ENCODE measurements at places on chromosomes 7 and 10.

DNA sequence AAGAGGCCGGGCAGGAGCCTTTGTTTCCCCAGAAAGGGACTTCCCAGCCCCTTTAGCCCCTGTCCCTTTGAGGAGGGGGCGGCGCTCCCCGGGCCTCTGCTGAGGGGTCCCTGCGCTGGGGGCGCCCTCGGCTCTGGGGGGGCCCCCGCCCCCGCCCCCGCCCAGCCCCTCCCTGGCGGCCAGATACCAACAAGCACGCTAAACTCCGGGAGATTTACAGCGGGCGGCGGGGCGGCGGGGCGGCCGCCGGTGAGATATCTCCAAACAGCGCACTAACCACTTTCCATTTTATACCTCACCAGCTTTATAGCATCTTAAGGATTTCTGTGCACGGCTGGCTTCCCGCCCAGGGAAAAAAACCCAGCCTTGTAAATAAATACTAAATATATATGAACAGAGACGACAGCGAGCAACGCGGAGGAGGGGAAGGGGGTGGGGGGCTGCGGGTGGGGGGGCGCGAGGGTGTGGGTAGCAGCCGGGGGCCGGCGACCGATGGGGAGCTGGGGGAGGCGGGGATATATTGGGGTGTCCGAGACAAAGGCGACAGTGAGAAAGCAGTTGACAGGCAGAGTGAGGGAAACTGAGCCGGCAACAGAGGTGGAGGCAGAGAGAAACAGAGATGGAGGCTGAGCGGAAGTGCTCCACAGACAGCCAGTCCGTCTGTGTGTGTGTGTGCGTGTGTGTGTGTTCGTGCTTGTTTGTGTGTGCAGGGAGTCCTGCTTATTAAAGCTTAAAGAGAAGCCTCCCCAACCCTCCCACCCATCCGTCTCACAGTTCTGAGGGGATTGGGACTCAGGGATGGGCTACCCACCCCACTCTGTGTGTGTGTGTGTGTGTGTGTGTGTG, 85.8 kb downstream of the HIF1AN start:
- DNase-seq, result peak; percentile 28

- DNase-seq, result no peak
These were observed 180.3 kb upstream of the GRB10 start for GRCh38 chr7:50962962-50963374.

DNA sequence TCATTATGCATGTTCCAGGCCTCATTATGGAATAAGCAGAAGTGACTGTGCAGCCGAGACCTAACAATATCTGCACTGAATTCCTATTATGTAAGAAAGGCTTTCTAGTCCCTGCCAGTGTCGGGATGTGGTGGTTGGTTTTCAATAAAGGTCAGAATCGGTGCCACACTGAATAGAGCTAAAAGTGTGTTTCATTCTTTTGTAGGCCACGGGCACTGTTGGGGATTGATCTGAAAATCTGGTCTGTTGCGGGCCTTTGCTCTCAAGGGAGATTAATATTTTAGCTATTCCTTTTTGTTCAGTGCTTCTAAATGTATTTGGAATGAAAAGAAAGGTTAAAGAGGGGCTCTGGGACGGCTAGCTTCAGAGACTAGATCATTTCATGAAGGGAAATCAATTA, 559.4 kb upstream of the GALNT17 start:
- DNase-seq, result no peak

DNA sequence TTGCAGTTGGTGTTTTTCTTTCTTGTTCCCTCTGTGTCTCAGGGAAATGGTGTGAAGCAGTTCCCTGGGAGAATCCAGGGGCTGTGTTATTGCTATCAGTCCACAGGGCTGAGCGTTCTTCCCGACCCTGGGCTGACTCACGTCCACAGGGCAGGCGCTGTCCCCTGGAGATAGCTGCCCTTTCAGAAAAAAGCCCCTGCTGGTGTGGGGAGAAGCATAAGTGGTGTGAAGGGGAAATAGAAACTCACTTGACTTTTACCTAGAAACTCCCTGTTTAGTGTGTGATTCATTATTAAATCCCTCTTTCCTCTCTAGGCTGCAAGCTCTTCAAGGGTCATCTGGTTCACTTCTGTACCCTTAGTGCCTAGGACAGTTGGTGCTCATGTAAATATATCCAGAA, 63.3 kb upstream of the SMNDC1 start:
- DNase-seq, result no peak

GRCh38 chr10:116905845-116906210, 56.5 kb downstream of the ENO4 start:
- no peak for DNase-seq

- DNase-seq, result no peak
These were observed 159.4 kb downstream of the ADARB2 start for GRCh38 chr10:1577945-1578344.

DNA sequence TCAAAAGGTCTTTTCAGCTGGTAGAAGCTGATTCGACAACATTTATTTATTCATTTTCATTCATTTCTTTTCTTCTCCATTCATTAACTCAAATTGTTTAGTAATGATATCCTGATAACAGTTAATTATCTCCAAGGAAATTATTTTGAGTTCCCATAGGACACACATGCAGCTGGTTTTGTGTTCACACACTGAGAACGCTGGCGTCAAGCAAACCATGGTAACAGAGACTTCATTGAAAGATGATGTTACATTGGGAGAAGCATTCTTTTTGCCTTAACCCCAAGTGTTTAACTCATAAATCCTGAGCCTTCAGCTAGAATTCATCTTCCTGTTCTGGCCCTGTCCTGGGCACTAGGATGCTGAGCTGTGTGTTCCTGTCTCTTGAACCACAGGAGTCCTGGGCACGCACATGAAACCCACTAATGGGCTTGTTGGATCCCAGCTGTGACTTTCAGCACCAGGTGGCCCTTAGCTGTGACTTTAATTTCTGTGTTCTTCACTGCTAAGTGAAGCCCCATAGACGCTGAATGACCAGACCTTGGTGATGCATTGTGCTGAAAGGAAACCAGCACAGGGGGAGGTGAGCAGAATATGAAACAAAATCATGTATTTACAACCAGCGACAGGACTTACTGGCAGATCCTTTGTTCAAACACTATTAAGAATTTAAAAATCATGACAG, 121.5 kb upstream of the PRSS58 start:
- no peak for DNase-seq

GRCh38 chr7:133910761-133911160, 216.4 kb upstream of the LRGUK start:
- no peak for DNase-seq

GRCh38 chr7:155343661-155344121, 46.0 kb downstream of the INSIG1 start:
- no peak for DNase-seq

GRCh38 chr10:24952707-24953645, 570 bp upstream of the PRTFDC1 start:
- peak; percentile 56 for DNase-seq

GRCh38 chr7:132428247-132428919, 147.9 kb downstream of the PLXNA4 start:
- DNase-seq, result no peak

GRCh38 chr7:28418966-28419365, 6.6 kb downstream of the CREB5 start:
- DNase-seq, result no peak

- DNase-seq, result no peak
These were observed 11.5 kb upstream of the GATA3 start for GRCh38 chr10:8042721-8043568.

All from activated naive CD4-positive, alpha-beta T cell treated with Interleukin-2 at 50 U/mL for 16 hours (primary cell).